ENCODE measurements at places on chromosomes 16 and 17.

- no peak for DNase-seq
Observed at GRCh38 chr16:87199901-87200300, 117.3 kb downstream of the C16orf95 start.

- DNase-seq = no peak
Observed at GRCh38 chr16:86930001-86930400, 351.7 kb downstream of the FOXL1 start.

DNA sequence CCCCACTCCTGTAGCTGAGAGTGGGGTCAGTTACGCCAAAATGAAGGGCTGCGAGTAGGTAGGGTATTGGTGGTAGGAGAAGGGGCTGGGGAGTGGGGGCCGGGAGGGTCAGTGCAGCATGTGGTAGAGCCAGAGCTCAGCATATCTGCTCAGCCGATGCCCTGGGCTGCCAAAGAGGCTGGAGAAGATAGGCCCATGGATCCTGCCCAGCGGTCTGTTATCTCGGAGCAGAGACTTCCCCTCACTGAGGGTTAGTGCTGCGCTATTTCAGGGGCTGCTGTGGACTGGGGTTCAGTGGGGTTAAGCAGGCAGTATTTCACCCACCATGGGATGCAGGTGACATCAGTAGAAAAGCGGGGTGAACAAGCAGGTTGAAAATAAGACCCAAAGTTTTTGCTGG, 19.7 kb downstream of the RHBDL3 start:
- no peak for DNase-seq

GRCh38 chr16:17251496-17251895, 219.3 kb downstream of the XYLT1 start:
- DNase-seq = no peak

DNA sequence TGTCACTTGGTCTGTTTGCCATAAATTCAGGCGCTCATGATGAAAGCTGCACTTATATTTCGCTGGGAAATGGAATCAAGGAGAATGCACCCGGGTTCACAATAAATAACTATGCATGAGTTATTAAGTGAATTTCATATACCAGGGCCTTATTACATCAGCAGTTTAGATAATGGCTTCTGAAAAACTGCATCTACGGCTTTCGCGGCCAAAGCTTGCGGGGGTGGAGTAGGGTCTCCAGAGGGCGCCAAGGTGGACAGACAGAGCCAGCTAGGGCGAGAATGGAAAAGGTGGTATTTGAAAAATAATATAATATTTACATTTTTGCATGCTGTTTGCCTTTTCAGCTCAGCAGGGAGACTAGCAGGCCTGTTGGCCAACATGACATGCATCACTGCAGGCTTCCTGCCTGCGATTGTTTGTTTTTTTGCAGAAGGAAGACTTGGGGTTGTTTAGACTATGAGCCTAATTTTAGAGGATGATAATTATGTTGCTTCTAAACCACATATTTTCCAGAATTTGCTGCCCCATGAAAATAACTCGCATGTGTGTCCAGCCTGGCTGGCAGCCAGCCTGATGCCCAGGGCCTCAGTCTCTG, 173.8 kb upstream of the IRX3 start:
- no peak for DNase-seq

DNA sequence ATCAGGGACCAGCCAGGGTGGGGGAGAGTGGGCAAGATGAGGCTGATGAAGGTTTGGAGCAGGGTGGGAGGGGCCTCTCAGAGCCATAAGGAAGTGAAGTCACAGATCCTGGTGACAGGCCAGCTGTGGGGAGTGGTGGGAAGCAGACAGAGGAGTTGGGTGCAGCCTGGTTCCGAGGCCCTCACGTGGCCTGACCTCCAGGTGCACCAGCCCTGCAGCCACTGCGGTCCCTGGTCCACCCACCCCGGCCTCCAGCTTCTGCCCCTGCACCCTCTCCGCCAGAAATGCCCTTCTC, 3.9 kb upstream of the ZFPM1 start:
- no peak for DNase-seq
